RPMI7951 (cell line): ENCODE measurements at places on chromosomes 5 and 9. TPM values are rescaled to one million over a fixed set of nuclear protein-coding genes. Genes with fewer than 3 reads are reported as not detected.

Gene SPZ1
- total RNA-seq = not detected in 2 replicates

Gene DROSHA
- total RNA-seq = 27.6 and 29.8 TPM in 2 replicates

Gene TAF11L13
- total RNA-seq = not detected in 2 replicates

Gene ST8SIA4
- 0.36 and 0.39 TPM in 2 replicates for total RNA-seq

Gene FAM78A
- 0.24 and 2.0 TPM in 2 replicates for total RNA-seq

Gene AQP3
- total RNA-seq = 1.4 and 1.6 TPM in 2 replicates

Gene OTULIN
- 16.6 and 21.1 TPM in 2 replicates for total RNA-seq

Gene CDX1
- total RNA-seq = 0.24 and 0.98 TPM in 2 replicates

Gene MCIDAS
- under 0.01 and 0.20 TPM in 2 replicates for total RNA-seq

Gene ZNF474
- 0.24 and 0.39 TPM in 2 replicates for total RNA-seq

Gene OR1Q1
- not detected in 2 replicates for total RNA-seq

Gene NTRK2
- total RNA-seq = under 0.01 and 0.20 TPM in 2 replicates

Gene ADRA1B
- not detected in 2 replicates for total RNA-seq
